Body of pancreas (tissue), 4 donors: ENCODE measurements at places on chromosomes 4 and X.

- no peak for DNase-seq
Measured at GRCh38 chr4:18022572-18023050, 1.1 kb upstream of the LCORL start.

GRCh38 chr4:95288552-95288951 lies 260.2 kb downstream of the UNC5C start:
- DNase-seq = no peak

GRCh38 chr4:153466081-153466948 lies at the start of gene TMEM131L:
TMEM131L (plus strand) TSS chr4:153466360; CDS start chr4:153466398, 38 bp downstream.
- peak; percentile 82 for DNase-seq

DNA sequence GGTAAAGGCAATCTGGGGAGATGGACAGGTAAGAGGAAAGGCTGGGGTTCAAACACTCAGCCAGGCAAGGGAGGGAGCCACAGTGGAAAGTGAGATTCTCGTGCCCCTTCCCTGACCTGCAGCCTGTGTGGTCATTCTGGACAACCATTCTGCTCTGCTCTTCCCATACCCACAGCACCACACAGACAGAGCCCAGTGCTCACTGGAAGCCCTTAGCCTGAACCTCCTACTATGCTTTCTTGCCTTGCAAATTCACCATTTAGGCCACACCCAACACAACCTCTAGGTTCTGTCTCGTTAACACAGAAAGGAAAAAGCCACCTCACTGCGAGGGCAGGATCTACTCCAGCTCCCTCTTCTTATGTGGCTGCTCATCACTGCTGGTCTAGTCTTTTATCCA lies 92.7 kb downstream of the SHISA3 start:
- no peak for DNase-seq

GRCh38 chr4:81922313-81922712 lies 450.6 kb upstream of the RASGEF1B start:
- DNase-seq = no peak
